ENCODE measurements at places on chromosomes 16 and 17.

- no peak for DNase-seq
These were observed 2.5 kb downstream of the CORO1A start for GRCh38 chr16:30185683-30186421.

DNA sequence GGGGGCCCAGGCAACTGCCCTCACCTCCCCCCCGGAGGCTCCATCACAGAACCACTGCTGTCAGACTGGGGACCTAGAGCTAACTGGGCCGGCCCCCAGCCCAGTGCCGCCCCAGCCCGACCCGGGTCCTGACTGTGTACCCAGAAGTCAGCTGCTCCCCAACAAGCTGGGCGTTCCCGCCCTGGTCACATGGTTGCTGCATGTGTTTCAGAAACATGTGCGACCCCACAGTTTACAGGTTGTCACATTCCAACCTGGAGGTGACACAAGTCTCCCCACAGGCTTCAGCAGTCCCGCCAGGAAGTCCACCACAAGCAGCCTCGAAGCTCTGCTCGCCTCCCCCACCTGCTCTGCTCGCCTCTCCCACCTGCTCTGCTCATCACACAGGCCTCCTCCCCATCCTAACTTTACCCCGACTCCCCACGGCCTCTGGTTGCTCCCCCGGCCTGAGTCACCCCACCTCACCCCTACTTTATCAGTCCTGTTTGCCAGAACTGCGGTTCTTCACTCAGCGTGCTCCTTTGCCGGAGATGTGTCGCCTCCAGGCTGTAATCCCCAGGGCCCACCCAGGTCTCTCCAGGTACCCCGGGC lies 968 bp downstream of the MRPL28 start:
- DNase-seq: no peak

GRCh38 chr17:77719806-77720205 lies 238.7 kb upstream of the TNRC6C start:
- no peak for DNase-seq

GRCh38 chr16:50933262-50933661 lies 191.4 kb downstream of the CYLD start:
- no peak for DNase-seq

- no peak for DNase-seq
These were observed 649 bp downstream of the GSE1 start for GRCh38 chr16:85613604-85614337.

DNA sequence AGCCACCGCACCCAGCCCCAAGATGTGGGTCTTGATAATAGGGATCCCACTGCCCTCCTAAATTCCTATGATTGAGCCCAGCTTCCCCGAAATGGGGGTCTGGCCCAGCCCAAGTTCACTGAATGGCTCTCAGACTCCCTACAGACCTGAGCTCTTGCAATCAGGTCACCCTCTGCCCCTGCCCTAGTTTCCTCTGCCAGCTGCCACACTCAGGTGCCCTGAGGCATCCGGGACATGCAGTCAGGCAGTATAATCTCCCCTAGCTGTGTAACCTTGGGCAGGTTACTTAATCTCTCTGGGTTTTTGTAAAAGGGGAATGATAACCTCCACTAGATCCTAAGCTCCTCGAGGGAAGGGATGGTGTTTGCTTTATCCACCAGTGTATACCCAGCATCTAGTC lies 61.1 kb upstream of the TOB1 start:
- DNase-seq: no peak

DNA sequence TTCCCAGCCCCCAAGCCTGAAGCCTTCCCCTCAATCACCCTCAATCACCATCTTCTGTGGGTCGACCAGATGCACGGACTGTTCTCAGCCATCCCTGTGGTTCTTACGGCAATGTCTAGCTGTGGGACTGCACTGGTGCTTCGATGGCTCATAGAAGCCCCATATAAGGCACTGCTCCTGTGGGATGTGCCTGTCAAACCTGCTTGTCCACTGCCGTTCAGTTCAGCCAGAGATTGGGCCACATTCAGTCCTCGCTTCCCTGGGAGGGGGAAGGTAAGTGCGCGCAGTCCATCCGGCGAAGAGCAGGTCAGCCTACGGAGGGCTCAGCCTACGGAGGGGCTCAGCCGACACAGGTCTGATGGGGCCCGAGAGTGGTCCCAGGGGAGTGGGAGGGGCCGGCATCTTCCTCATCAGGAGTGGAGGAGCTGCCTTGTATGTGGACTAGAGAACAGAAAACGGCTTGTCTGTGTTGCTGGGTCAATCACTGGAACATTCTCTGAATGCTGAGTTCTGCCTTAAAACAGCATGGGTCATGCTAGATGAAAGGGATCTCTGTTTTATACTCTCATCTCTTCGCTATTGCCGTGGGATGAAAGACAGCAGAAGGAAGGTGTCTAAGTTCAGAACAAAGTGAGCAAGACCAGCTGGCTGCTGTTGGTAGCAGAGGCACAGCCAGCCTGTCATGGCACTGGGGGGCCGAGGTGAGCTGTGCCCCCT lies at the start of gene CARD14:
Gene CARD14, plus strand, starts transcription at position 247 of the 717 bp plus-strand sequence. CDS start 11,409 bp downstream, outside the sequence.
- no peak for DNase-seq

DNA sequence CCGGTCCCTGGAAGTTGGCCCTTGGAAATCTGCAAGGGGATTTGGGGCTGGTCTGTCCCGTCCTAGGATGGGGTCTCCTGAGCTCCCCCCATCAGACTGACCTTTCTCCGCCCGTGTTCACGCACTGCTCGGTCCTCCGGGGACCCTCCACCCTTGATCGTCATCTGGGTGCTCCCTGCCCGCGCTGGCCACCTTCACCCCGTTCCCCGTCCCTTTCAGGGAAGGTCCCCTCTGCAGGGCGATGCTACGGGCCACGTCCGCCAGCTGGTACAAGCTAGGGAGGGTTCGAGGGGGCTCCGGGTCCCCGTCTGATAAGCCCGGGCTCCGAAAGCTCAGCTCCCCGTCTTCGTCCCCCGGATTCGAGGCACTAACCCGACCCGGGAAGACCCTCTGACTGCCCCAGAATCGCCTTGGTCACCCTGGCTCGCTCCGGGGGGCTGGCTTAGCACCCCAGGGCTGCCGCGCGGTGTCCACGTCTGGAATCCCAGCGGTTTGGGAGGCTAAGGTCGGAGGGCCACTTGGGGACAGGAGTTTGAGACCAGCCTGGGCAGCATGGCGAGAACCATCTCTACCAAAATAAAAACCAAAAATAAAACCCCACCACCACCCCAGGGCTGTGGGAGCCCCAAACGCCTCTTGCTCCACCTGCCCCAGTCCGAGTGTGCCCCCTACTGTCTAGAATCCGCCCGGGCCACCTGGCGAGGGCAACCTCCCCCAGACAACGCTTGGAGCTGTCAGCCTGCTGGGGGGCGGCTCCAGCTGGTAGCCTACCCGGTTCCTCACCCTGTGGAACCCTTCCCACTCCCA lies 1.1 kb upstream of the SLC43A2 start:
- DNase-seq: no peak

DNA sequence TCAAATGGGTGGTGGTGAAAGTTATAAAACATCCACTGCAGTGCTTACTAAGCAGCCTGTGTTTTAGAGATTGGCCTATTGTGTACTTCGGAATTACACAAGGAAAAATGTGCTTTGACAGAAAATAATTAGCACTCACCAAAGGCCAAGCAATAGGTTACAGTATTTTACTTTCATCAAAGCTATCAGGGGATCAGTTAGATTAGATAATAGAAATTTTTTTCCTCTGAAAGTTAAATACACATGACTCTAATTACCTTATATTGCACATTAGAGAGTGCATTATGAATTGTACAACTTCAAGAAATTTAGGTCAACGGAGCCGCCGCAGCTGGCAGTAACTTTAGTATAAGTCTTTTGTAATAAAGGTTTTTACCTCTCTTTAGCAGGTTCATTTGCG lies 232.6 kb downstream of the FTO start:
- DNase-seq: no peak

DNA sequence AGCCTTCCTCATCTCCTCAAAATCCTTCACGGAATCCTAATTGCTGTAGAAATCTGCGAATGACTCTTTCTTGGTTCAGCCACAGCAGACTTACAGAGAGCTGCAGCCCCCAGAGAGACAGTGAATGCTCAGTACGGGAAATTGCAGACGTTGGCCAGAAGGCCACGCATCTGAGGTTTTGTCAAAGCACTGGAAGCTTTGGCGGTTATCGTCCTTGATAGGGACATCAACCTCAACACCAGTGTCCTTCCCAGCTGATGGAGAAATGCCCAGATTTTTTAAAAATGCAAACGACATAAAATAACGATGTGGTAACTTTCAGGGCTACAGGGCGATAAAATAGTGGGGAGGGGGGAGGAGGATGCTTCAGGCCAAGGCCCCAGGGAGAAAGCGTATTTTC lies 166.6 kb upstream of the CIBAR2 start:
- DNase-seq: no peak

DNA sequence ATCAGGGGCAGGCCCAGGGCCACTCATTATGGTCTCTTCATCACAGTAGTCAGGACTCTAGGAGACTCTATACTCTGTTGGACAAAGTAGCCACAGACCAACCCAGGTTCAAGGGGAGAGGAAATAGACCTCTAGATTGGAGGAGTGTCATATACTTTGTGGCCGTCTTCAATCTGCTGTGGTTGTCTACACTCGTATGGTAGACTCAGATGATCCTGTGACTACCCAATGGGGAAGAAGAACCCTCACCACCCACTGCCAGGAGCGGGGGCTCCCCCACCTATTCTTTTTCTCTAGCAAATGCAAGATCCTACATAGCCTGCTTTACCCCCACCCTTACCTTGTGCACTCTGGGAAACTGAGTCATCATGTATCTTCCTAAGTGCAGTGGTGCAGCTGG lies 80.5 kb downstream of the KSR1 start:
- DNase-seq: no peak

- DNase-seq: no peak
These were observed 117.9 kb upstream of the GPR139 start for GRCh38 chr16:20191566-20191965.
